ENCODE measurements at places on chromosomes 2 and 18.
A peak's percentile ranks its signal among the peaks of the same experiment; 100 is the strongest.

DNA sequence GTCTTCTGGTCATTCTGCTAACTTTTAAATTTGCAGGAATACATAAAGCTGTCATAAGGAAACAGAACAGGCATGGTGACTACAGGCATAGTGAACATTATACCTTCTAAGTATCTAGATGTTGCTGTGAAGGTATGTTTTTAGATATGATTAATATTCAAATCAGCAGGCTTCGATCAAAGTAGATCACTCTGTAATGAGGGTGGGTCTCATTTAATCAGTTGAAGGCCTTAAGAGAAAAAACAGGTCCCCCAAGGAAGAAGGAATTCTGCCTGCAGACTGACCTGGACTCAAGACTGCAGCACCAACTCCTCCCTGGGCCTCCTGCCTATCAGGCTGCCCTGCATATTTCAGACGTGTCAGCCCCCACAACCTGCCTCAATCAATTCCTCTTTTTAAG lies 104.0 kb downstream of the L3MBTL4 start:
- DNase-seq = no peak

GRCh38 chr18:76212960-76213359 lies 282.1 kb downstream of the ZNF516 start:
- DNase-seq = no peak

- DNase-seq = no peak
These were observed 160.0 kb upstream of the GCFC2 start for GRCh38 chr2:75870651-75871137.

DNA sequence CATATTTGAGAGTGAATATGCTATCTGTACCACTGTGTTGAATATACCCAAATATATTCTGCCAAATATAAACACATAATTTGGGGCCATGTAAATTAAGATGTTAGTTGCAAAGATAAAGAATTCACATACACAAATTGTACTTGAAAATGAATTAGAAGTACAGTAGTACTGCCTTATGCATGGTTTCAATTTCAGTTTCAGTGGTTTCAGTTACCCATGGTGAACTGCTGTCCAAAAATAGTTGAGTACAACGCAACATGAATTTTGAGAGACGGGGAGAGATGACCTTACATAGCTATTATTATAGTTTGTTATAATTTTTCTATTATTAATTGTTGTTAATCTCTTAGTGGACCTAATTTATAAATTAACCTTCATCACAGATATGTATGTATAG lies 1313.0 kb upstream of the FAM98A start:
- no peak for DNase-seq

DNA sequence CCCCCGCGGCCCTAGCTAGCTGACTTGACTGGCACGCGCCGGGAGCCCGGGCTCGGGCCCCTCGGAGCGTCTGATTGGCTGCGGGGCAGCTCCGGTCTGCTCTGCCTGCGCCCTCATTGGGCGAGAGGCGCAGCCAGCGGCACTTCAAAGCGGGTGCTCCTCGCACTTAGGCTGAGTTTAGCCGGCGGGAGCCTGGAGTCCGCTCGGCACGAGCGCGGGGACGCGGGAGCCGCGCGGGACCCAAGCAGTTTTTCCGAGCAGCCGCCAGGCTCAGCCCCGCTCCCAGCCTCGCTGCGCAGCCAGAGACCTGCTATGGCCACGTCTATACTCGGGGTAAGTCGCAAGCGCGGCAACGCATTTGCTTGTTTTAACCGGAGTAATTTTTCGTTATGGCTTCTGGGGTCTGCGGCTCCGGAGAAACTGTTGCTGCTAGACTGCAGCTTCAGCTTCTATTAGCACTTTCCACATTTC lies at the start of gene SP9:
Gene SP9, plus strand, starts transcription at position 174 of the 471 bp plus-strand sequence. Its CDS starts 139 bp downstream, at position 313.
- peak; percentile 63 for DNase-seq

- no peak for DNase-seq
These were observed 97.8 kb downstream of the EPC2 start for GRCh38 chr2:148742373-148742772.

GRCh38 chr2:60538101-60538500 lies 15.4 kb downstream of the BCL11A start:
- no peak for DNase-seq

- no peak for DNase-seq
These were observed 18.0 kb upstream of the ATIC start for GRCh38 chr2:215293879-215294278.

- no peak for DNase-seq
These were observed 63.9 kb downstream of the AOX1 start for GRCh38 chr2:200649724-200650123.

DNA sequence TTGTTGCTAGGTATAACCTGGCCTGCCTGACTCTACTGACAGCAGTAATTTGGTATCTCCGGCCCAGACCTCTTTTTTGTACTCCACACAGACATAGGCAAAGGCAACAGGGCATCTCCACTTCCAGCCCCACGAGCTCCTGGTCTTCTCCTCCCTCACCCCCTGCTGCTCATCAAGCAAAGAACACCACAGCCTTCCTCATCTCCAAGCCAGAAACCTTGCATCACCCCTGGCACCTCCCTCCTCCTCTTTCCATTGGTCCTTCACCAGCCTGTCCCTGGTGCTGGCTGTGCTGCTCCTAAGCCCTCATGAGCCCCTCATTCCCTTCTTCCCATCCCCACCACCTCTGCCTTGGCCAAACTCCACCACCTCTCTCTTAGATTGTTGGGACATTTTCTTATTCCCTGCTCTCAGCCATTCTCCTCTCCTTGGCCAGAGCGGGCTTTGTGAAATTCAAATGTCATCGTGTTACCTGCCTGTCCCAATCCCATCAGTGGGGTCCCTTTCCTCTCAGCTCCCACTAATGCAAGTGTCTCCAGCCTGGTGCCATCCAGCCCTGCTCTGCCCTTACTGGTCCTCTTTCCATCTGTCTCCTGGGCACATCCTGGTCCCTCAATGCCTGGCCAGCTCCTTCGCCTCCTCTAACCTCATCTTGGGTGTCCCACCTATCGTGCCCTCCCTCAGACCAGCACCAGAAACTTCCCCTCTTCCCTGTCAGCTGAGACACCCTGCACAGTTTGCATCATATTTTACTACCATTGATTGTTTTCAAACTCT lies 77.4 kb downstream of the INHBB start:
- DNase-seq = no peak

GRCh38 chr18:72999971-73000607 lies 132.3 kb upstream of the NETO1 start:
- no peak for DNase-seq

- DNase-seq = no peak
These were observed 268.1 kb downstream of the MYO3B start for GRCh38 chr2:170446078-170446477.

GRCh38 chr2:121178730-121179129 lies 106.3 kb downstream of the TFCP2L1 start:
- DNase-seq = no peak

DNA sequence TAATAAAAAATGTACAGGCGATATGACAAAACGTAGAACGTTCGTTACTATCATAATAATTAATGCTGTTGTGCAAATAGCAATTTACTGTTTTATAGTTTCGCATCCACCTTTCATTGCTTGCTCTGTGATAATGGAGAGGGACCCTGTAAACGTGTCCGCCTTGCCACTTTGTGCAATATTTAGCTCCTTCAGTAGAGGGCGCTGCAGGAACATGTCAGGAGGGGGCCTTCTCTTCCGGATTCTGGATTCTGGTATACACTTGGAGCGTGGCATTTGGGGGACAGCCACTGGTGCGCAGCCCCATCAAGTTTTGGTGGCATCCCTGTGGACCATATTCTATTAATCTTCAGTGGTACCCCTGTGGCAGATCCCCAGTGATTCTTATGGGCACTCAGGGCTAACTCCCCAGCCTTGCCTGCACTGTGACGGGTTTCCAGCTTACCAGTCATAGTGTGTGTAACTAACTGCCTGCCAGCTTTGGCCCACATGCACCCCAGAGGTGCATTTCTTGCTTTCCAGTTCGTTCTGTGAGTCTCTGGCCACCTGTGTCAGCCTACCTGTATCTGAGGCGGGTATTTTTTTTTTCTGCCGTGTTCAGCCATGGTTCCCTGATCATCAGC lies 140.3 kb downstream of the CYRIA start:
- no peak for DNase-seq

DNA sequence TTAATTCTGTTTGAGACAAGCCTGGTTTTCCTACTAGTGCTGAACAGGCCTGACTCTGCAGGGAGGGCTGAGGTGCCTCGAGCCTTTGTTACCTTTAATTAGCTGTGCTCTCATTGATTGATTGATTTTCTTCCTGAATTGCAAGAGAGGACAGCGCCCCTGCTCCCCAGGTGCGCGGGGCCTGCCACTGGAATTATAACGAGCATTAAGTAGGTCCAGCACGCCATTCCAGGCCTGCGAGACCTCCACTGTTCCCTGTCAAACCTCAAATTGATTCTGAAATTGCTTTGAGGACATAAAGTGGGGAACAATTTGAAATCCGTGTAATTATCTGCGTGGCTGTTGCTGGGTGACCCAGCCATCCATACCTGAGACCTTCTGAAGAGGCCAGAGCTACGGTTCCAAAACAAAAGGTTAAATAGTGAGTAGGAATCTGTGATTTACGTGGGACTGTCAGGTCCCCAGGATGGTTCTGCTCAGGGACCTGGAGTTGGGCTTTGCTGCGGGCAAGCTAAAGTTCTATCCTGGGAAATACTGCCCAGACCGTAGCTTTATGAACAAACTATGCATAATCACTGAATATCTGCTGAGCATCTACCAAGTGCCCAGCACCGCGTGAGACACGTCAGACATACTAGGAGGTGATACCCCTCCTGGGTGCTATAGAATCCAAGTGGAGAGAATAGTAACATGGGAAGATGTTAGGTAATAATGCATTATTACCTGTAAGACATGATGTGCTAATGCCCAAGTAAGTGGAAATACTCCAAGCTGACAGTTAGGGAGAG lies 104.1 kb downstream of the ZBTB7C start:
- no peak for DNase-seq

- DNase-seq = no peak
These were observed 62.0 kb upstream of the ATL2 start for GRCh38 chr2:38438883-38439612.

DNA sequence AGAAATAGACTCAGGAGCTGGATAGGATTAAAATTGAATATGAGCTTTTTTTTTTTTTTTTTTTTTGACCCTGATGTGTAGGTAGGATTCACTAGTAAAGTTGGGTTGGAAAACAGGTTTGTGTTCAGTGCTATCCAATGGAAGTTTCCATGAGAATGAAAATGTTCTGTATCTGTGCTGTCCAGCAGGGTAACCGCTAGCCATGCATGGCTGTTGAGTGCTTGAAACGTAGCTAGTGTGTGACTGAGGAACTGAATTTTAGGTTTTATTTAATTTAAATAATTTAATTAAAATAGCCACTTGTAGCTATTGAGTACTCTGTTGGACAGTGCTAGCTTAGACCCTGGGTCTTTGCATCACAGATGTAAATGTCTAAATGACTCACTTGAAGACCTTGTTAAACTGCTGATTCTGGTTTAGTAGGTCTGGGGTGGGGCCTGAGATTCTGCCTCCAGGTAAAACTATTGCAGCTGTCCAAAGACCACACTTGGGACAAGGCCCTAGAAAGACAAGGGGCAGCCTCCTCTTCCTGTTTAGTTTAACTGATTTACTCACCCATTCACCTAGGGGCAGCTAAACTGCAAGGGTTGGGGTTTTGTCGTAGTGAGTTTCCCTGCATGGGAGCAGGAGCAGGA lies 84.7 kb upstream of the STON1 start:
- no peak for DNase-seq

GRCh38 chr2:230987137-230988020 lies 8.5 kb upstream of the SPATA3 start:
- DNase-seq = peak; percentile 97

DNA sequence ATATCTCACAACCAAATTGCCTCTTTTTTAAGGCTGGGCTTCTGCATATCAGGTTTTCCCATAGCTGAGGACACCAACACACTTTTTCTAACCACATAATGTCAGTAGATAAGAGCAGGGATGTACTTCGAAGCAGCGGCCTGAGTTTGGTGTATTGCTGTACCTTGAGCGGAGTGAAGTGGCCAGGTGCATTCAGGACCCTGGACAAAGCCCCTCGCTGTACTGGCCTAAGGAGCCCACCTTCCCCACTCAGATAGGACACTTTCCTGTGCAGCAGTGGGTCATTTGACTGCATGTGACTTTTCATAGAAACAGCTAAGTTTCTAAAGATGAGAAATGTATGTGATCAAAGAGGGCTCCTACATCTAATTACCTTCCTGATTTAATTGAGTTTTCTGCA lies 212.5 kb downstream of the GBX2 start:
- DNase-seq = no peak

GRCh38 chr18:77071711-77072292 lies 60.8 kb downstream of the MBP start:
- DNase-seq = no peak

DNA sequence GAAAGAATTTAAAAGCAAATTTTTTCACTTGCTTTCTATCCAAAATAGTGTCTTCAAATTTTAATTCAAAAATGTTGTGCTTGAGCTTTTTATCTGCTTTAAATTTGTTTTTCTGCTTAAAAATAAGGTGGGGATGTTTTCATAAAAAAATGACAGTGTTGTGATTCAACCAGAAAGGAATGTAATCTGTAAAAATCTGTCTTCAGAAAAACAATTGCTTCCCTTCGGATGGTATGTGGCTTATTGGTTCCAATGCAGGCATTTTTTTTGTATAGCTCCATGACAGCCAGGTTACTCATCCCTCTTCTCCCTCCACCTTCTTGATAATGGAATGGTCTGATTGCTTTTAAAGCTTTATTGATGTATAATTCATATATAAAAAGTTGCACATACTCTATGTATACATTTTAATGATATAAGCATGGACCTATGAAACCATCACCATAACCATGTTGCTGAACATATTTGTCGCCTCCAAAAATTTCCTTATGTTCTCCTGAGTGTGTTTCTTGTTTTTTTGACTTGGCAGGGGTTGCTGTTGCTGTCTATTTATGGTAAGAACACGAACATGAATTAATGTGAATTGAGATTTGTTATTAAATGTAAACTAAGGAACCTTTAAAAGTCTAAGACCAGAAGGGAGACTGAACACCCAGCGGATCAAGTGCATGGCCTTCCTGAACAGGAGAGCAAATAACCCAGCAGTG lies 363.7 kb upstream of the SPHKAP start:
- no peak for DNase-seq

DNA sequence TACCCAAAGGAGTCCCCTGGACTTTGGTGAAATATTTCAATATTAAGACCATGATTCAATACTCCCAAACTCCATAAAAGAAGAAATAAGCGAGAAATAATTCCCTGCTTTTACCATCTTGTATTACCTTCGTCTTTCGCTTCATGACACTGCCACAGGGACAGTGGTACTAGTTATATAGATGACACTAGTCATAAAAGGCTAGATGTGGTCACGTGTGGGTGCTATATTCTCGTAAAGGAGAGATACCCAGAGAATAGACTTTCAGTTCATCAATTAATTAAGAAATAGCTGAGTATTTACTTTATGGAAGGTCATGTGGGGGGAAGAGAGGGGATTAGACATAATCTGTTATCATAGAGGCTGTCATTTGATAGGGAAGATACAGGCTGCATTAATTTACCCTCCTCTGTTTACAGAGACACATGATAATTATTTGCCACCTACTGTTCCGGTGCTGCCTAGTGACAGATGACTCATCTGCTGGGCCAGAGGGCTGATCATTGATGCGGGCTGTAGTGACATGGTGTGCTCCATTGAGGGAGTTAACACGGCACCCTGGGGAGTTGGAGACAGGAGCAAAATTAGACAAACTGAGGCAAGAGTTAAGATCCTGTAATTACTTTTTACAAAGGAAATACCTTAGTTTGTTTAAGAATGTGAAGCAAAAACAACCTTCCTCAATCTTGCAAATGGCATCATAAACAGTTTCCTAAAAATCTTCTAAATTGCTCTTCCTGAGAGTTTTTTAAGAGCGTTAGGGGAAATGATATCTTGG lies 78.2 kb upstream of the ITGB6 start:
- no peak for DNase-seq
